ENCODE measurements at places on chromosomes 6 and 20. TPM values are rescaled to one million over a fixed set of nuclear protein-coding genes. Genes with fewer than 3 reads are reported as not detected.

PROKR2 gene
- total RNA-seq = not detected

CST4 gene
- total RNA-seq = not detected

ULBP2 gene
- total RNA-seq = 0.30 TPM

NMBR gene
- not detected for total RNA-seq

GMPR gene
- 0.16 TPM for total RNA-seq

GRCh38 chr6:110878751-110879522 lies 4.4 kb downstream of the AMD1 start:
- peak; percentile 17 for DNase-seq
- peak overlapping the region; percentile 97 for H3K4me3 ChIP-seq
- H3K4me1 ChIP-seq = peaks cover 63% of the 10 kb centered on the region

DNA sequence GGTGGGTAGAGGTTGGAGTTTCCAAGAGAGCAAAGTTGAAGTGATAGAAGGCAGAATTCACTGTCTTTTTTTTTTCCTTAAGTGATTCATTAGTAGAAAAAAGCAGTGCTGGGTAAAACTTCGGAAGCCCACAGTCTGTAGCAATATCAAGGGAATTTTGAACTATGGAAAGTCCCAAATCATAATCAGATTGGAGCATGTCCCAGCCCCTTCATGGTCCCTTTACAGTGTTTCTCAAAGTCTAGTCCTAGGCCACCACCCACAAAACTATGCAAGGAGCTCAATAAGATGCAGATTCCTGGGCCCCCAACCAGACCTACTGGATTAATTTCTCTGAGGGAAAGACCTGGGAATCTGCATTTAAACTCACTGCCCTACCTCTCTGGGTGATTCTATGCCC lies 22.6 kb downstream of the NEDD9 start:
- H3K36me3 ChIP-seq = peaks cover 25% of the 10 kb centered on the region
- H3K4me3 ChIP-seq = no peak overlapping the region
- H3K27ac ChIP-seq = no peak overlapping the region
- H3K27me3 ChIP-seq = no peaks in the 10 kb centered on the region

DNA sequence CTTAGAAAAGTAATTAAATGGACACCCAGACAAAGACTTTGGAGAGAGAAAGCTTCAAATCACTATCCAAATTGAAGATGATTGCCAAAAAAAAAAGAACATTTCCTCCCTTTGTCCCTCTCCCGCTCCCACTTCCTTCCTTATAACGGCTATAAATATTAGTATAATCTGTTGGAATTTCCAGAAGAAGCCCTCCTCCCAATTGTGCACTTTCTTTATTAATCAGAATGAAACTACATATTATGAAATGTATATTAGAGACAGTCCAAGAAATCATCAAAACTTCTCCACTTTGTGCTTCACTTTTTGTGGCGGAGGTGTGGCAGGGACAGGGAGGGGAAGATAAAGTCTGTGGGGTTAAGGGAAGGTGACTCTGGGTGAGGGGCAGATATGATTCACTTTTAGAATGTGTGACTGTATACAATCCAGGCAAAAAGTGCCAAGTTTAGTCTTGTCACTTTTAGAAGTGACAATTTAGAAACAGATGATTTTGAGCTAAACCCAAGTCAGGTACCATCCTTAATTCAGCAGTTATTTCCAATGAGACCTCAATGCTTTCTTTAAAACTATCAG lies 195.0 kb upstream of the MARCKS start:
- H3K27ac ChIP-seq = no peak overlapping the region
- no peak overlapping the region for H3K4me3 ChIP-seq
- no peaks in the 10 kb centered on the region for H3K27me3 ChIP-seq
- no peaks in the 10 kb centered on the region for H3K36me3 ChIP-seq
- DNase-seq = no peak
- H3K4me1 ChIP-seq = no peaks in the 10 kb centered on the region

- DNase-seq = no peak
- no peak overlapping the region for H3K4me3 ChIP-seq
- H3K4me1 ChIP-seq = no peaks in the 10 kb centered on the region
- H3K36me3 ChIP-seq = no peaks in the 10 kb centered on the region
- H3K27ac ChIP-seq = no peak overlapping the region
Measured at GRCh38 chr6:84618046-84618752, 146.2 kb downstream of the TBX18 start.

DNA sequence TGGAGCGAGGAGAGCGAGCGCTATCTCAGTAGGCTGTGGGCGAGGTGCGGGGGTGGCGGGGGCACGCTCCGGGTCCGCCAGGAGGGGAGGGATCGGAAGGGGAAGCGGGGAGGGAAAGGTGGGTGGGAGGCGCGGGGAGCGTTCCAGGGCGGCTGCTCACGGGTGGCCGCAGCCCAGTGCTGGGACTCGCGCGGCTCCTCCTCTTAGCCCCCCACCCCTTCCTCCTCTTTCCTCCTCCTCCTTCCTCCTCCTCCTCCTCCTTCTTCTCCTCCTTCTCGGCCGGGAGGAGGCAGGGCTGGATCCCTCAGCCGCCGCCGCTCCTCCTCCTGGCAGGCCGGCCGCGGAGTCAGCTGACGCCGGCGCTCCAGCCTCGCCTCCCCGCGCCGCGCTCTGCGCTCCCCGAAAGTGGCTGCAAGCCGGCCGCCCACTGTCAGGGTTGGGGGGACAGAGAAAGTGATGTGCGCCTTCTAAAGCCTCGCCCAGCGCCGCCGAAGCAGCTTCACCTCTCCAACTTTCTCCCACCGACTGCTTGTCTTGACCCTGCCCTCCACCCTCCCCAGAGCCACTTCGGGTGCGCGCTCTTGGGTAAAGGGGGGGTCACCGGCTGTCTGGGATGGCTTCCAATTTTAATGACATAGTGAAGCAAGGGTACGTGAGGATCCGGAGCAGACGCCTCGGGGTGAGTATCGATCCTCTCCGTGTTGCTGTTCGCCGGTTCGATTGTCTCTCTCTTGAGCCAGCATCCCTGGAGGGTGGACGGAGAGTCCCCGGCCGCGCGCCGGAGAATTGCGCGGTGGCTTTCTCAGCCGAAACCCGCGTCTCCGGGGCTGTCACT lies at the start of gene DOK5:
Gene DOK5, plus strand, starts transcription at position 260 of the 835 bp plus-strand sequence. Its CDS starts 354 bp downstream, at position 614.
- no peaks in the 10 kb centered on the region for H3K36me3 ChIP-seq
- no peak within 1 kb of the TSS for H3K27ac ChIP-seq
- peaks cover 31% of the 10 kb centered on the region for H3K4me1 ChIP-seq
- DNase-seq = peak; percentile 31
- peak within 1 kb of the TSS; percentile 96 for H3K4me3 ChIP-seq
- H3K27me3 ChIP-seq = peaks cover 37% of the 10 kb centered on the region

DNA sequence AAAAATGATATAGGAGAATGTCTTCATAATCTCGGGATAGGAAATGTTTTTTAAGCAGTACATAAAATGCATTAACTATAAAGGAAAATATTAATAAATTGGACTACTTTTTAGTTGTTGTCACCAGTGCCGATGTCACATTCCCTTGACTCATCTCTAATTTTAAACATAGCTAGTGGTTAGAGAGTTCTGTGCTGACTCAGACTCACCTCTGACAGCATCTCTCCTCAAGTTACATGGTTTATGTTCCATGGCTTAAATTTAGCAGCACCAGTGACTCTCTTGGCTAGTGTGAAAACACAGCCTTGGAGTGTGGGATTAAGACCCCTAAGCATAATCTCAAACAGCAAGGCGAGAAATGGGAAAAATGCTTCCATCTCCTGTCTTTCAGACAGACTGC lies 311.8 kb upstream of the MMS22L start:
- no peaks in the 10 kb centered on the region for H3K36me3 ChIP-seq
- DNase-seq = no peak
